Mammary microvascular endothelial cell (primary cell): ENCODE measurements at places on chromosomes 7 and 10. TPM values are rescaled to one million over a fixed set of nuclear protein-coding genes. Genes with fewer than 3 reads are reported as not detected.

Gene RAMP3
- 7.0 and 8.8 TPM in 2 replicates for total RNA-seq

Gene SPDYE8
- total RNA-seq = not detected in 2 replicates

Gene SLC4A2
- 123 and 130 TPM in 2 replicates for total RNA-seq

Gene PNLIP
- total RNA-seq = not detected in 2 replicates

Gene HOXA11
- total RNA-seq = 3.1 and 4.0 TPM in 2 replicates

Gene FRMPD2
- total RNA-seq = 0.05 and 0.07 TPM in 2 replicates

Gene UTF1
- not detected in 2 replicates for total RNA-seq

Gene ACSM6
- total RNA-seq = not detected in 2 replicates

Gene VPS37D
- total RNA-seq = 0.69 and 1.8 TPM in 2 replicates

Gene GIMAP8
- 16.7 and 18.3 TPM in 2 replicates for total RNA-seq

Gene AGBL3
- total RNA-seq = 2.1 and 2.8 TPM in 2 replicates

Gene MYH16
- 0.64 and 0.67 TPM in 2 replicates for total RNA-seq

Gene CPED1
- 3.9 and 4.0 TPM in 2 replicates for total RNA-seq

Gene C10orf67
- not detected in 2 replicates for total RNA-seq

Gene C1QL3
- total RNA-seq = 0.05 and 0.07 TPM in 2 replicates

Gene SDK1
- 0.13 and 0.20 TPM in 2 replicates for total RNA-seq

Gene AKR1C1
- 0.30 and 1.3 TPM in 2 replicates for total RNA-seq

Gene FAM241B
- 0.30 and 0.73 TPM in 2 replicates for total RNA-seq

Gene TRPV5
- total RNA-seq = not detected in 2 replicates

Gene NSUN5
- total RNA-seq = 14.1 and 21.2 TPM in 2 replicates

Gene COL28A1
- not detected in 2 replicates for total RNA-seq
